Stimulated activated CD4-positive, alpha-beta T cell treated with anti-CD3 and anti-CD28 coated beads, Interleukin-4, amount 100 ng/mL, for 1 hour (primary cell): ENCODE measurements at places on chromosomes 12 and 14.

DNA sequence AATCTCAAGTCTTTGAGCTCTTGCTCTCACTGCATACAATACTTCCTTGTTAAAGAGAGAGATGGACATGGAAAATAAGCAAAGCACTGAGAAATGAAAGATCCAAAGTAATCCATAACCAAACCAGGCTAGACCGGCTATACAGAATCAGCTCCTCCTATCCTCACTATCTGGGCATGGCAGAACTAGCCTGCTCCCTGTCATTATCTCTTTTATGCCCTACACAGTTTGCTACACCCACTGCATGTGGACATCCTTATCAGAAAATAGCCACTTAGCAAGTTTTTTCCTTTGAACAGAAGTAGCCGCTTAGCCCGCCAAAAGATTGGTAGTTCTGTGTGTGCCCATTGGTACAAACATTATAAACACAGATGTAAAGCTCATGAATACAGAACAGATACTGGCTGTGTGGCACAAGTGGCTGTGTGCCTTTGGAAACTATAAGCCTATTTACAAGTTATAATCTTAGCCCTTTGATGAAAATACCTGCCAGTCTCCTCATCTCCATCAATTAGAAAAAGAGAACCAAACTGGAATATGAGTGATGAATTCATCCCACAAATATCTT lies 34.7 kb downstream of the SPTB start:
- no peak for DNase-seq

DNA sequence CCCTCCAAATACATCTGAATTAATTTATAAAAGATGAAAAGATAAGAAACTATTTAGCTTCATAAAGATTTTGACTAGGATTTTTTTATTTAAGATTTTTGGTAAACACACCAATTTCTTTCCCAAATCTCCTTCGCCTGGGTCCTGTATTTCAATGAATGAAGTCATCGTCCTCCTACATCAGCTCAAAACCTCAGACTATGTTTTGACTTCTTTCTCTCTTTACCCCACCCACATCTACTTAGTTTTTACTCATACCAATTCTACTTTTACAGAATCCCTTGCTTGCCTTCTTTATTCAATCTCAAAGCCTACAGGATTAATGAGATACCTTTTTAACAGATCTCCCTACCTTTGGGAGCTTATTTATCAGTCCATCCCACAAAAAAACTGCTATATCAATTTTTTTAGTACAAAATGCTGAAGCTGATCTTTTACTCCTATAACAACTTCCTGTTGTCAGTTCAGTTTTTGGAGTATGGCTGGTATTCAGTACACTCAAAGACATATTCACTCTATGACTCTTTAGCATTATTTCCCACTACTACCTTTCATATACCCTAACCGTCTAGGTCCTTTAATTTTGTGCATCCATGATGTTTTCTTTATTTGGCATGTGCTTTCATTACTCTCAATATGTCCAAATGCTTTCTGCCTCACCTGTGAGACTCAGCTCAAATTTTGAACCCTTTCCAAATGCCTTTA lies 18.7 kb upstream of the CCDC91 start:
- DNase-seq, result no peak

DNA sequence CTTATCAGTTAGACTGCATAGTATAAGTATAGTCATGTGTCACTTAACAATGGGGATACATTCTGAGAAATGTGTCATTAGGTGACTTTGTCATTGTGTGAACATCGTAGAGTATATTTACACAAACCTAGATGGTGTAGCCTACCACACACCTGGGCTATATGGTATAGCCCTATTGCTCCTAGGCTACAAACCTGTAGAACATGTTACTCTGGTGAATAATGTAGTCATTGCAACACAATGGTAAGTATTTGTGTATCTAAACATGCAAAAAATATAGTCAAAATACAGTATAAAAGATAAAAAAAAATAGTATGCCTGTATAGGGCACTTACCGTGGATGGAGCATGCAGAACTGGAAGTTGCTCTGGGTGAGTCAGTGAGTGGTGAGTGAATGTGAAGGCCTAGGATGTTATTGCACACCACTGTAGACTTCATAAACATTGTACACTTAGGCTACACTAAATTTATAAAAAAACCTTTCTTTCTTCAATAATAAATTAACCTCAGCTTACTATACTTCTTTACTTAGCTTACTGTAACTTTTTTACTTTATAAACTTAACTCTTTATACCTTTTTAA lies 40.3 kb upstream of the ANKS1B start:
- DNase-seq, result no peak

- DNase-seq, result peak; percentile 24
Measured at GRCh38 chr12:30822385-30823155, 67.8 kb upstream of the CAPRIN2 start.

GRCh38 chr12:69822201-69822860 lies 2.7 kb upstream of the MYRFL start:
- no peak for DNase-seq

DNA sequence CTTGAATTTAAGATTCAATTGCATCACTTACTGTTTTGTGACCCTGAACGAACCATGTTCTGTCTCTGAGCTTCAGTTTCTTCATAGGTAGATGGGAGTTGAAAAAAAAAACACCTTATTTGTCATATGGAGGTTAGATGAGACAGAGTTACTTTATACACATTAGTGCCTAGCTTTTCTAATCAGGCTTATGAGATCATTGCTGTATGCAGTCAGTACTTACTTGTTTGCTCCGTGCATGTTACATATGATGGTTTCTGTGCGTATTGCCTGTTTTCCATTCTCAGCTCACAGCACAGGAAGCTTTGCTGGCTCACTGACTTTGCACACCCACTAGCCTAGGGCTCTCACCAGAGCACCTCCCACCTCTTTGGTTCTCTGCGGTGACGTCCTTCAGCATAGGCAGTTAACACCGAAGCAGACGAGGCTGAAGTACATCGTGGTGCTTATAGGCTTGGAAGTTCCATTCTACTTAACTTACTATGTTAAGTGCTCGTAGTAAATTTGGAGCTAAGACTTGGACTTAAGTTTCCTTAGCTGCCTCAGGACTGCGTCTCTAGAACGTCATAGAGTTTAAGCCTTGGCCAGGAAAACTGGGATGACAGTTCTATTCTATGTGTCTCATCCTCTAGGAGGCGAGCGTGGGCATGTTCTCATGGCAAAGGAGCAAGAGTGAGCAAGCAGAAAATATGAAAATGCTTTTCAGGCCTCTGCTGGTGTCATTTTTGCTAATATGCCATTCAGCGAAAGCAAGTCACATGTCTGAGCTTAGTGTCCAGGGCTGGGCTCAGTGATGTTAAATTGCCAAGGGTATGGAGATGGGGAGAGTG lies 57.3 kb downstream of the NRXN3 start:
- no peak for DNase-seq

GRCh38 chr12:26826437-26826836 lies 6.6 kb downstream of the ITPR2 start:
- no peak for DNase-seq

GRCh38 chr14:102516531-102517391 lies 7.2 kb upstream of the ANKRD9 start:
- peak; percentile 69 for DNase-seq

DNA sequence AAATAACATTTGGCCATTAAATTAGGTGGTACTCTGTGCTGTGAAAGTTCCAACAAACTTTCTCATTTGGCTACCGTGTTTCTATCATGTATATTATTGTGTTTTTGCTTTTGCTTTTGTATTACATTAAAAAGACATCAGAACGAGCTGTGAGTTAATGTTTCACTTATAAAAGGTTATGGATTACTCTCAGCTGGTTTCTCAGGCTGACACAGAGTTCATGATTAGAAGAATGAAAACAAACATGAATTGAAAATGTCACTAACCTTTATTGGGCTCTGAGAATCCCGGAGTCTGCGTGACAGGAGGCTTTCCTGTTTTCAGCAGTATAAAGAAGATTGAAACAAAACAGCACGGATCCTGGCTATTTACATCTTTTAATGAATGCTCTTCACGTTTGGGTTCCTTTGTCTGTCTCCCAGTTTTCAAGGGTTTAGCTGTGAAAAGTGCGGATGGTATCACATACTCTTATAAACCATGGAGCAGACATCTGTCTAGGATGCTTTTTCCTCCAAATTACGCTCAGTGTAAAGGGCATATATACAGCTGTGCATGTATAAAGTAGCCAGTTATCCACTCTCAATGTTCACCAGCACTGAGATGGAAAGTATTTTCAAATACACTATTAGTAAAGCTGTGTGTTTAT lies 153.6 kb downstream of the PTCSC3 start:
- DNase-seq, result no peak

DNA sequence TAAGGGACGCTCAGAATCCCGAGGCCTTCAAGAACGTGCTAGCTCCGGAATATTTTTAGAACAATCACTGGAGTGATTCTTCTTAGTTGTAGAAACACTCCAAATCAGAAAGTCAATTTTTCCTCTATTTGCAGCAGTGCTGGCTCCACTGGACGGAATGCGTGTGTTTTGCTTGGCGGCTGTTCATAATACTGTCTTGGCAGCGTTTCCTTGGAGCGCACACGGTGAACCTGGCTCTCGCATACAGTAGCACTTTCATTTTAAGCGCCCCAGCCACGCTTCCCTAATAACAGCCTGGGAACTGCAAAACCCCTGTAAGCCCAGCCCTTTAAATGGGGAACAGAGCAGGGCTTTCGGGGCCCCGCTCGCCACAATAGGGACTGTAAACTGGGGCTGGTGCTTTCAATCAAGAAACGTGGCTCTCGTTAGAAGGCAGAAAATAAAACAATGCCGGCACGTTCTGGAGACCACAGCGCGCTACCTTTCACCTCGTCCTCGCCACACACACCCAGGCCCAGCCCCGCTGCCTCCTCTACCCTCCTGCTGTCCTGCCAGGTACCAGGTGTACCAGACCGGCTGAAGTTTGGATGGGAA lies 79.9 kb downstream of the BCL11B start:
- DNase-seq, result no peak

DNA sequence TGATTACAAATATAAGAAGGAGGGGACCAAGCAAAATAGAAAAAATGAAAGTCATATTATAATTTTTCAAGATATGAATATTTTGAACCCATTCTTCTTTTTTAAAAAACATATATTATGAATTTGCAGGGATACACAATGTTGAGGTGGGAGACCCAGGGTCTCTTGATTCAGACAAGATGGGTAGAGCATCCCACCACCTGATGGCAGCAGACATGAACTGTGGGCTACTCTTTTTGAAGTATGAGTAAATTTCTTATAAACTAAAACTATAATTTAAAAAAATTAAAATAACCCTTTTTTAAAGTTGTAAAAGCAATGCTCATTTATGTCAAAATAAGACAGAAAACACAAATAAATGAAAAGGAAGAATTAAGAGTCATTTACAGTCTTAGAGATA lies 202.7 kb upstream of the PRICKLE1 start:
- no peak for DNase-seq

GRCh38 chr14:21185491-21185890 lies 29.6 kb upstream of the OR5AU1 start:
- DNase-seq, result no peak

DNA sequence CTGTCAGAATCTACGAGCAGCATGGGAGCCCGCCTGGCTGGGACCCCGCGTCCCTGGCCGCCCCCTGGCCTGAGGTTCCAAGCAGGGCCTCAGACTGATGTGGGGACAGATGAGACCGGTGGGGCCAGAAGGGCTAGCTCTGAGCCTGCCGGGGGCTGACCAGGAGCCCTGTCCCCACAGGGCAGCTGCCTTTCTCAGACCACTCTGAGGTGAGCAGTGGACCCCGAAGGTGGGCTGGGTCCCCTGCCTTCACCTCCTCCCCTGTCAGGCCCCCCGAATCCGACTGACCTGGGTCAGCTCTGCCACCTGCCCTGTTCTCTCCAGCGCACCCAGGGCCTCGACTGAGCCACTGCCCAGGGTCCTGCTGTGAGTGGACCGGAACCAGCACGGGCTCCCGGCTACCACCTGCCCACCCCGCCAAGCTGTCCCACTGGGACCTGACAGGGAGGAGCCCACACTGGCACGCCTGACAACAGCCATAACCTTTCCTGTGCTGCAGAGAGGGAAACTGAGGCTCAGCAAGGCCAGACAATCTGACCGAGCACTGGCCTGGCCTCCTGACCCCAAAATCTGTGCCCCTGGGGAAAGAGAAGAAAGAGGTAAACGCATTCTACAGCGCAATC lies 29.7 kb upstream of the TMEM179 start:
- DNase-seq, result no peak
